MV-4-11 (cell line): ENCODE measurements at places on chromosomes 4 and X.

GRCh38 chr4:26762650-26763049 lies 98.0 kb upstream of the STIM2 start:
- DNase-seq, result no peak

DNA sequence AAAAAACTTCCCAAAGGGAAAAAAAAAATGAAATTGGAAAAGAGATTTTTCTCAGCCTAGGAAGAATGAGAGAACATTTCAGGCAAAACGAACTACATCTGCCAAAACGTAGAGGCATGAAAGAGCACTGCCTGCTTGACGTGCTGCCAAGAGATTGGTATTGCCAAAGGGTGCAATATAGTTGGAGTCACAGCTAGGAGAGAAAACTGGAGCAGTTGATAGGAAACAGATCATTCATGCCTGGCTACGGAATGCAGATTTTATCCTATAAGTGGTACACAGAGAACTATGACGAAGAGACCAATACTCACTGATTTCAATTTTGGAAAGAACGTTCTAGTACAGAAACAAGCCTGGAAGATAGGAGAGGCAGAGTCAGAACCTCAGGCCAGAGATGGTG lies 68.4 kb upstream of the IQCM start:
- DNase-seq, result no peak

DNA sequence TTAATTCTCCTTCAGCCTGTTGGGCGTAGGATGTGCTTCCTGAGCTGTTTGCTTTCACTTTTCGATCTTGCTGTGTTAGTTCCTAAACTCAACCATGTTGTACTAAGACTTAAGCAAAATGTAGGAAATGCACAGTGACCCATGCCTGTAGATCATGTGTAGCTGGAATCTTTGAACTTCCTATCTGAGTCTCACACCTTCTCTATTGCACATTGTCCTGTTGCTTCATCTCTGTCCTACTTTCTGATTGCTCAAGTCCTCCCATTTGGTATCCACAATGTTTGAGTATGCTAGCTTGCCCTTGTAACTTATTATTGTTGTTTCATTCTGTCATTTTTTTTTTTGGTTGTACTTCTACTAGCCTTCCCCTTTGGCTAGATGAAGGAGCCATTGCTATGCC lies 239.6 kb downstream of the PPP1R2C start:
- no peak for DNase-seq

DNA sequence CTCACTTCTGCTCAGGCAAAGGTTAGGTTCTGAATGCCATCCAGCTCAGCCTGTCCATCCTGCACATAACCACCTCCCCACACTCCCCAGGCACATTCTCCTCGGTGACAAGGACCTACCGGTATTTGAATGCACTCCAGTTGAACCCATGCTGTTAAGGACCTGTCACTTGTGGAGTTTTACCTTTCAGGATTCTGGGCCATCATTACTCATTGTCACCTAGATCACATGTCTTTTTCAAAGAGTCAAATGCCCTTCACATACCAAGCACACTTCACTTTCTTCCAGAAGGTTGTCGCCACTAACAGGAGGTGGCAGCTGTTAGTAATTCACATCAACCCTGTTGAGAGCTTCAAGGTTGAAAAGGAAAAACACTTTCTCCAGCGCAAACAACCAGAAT lies 218.3 kb downstream of the SOWAHB start:
- DNase-seq, result no peak

DNA sequence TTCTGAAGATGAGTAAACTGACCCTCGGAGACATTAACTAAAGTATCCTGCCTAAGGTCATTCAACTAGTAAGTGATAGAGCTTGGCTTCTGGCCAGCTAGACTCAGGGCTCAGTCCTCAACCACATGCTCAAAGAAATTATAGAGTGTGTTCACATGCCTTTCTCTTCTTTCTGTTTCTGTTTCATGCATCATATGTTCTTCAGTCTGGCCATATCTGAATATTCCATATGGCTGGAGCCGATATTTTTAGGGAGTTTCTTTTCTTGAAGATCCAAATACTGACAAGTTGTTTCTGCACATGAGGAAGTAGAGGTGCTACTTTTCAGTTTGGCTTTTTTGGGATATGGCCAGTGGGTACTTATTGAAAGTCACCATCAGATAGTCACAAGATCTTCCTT lies 44.9 kb downstream of the MMRN1 start:
- no peak for DNase-seq

GRCh38 chrX:16137416-16138107 lies 14.2 kb downstream of the GRPR start:
- DNase-seq, result peak; percentile 61

DNA sequence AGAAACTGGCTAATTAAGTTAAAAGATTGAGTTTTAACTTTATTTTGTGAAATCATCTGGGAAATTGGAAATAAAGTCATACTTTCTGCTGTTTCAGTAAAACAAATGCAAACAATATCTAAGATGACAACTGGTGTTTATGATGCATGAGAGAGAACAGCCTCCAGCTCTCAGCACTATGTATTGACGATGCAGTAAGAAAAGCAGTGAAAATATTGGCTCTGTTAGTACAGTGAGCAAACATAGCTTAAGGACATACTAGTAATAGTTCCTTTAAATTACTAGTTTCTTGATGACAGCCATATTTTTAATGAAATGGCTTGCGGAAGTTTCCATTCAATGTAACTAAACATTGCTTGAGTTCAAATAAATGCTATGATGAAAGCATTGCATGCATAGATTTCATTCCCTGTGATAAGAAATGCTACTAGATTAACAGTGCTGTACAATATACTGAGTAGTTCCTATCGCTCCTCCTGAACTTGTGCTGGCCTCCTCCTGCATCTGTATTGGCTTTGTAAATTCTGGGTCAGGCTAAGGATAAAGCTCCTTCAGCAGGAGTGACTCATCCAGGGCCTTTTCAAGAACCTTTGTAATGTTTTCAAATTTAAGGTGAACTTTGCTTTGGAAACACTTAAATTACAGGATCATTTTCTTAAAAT lies 11.6 kb downstream of the ARHGAP24 start:
- no peak for DNase-seq

DNA sequence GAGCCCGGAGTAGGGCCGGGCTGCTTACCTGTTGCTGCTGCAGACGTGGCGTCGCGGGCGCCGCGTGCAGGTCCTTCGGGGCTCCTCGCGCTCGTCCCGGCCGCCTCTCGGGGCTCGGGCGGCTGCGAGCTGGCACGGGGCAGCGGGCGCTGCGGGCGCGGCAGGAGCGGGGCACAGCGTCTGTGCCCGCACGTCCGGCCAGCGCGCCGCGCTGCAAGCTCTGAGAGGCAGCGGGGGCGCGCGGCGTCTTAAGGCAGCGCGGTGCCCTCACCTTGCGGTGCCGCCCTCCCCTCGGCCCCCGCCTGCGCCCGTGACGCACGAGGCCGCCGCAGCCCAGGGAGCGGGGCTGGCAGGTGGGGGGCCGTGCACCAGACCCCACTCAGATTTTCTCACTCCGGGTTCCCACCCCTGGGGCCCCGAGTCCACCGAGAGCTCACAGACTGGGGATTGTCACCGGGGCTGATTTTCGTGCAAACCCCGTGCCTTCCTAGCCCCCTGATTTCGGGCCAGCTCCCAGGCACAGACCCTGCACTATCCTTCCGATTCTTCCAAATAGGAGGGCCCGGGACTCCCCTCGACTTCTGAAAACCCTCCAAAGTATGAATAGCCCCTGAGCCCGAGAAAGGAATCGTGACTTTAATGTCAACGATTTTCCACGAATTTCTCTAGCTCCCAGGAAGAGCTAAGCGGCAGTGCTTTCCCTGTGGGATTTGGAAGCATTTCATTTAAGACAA lies at the start of gene GPR101:
GPR101 (minus strand) TSS at position 222 of the 734 bp plus-strand sequence. CDS start 2,321 bp downstream, outside the sequence.
- DNase-seq, result no peak

- no peak for DNase-seq
Measured at GRCh38 chr4:128552586-128552907, 257.0 kb upstream of the JADE1 start.

GRCh38 chr4:63764400-63764799 lies 644.9 kb downstream of the TECRL start:
- no peak for DNase-seq

DNA sequence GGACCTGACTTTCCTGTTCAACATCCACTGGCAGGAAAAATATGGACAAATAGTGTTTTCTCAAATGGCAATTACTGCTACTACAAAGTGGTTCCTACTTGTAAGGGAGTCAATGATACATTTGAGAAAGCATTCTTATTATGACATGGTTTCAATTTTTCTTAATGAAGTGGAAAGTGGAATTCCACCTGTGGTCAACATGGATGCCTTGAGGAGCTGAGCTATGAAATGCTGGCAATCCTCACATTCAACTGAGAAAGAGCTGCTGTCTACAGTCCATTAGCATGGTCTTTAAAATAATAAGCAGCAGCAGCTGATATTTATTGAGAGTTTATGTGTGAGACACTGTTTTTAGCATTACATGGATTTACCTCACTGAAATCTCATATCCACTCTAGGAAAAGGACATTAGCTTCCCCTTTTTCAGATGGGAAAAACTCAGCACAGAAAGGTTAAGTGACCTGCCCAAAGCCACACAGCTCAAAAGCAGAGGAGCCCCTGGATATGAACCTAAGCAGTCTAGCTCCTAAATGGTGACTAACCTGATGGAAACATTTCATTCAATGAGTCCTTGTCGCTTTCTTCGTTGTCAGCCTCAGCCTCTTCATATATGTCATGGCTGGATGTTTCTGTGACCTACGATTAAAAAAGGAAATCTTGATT lies 29.2 kb downstream of the MAP7D3 start:
- no peak for DNase-seq

GRCh38 chr4:61753739-61754138 lies 553.6 kb downstream of the ADGRL3 start:
- no peak for DNase-seq

- DNase-seq, result peak; percentile 88
Measured at GRCh38 chrX:129781134-129781672, 1.5 kb downstream of the SASH3 start.

DNA sequence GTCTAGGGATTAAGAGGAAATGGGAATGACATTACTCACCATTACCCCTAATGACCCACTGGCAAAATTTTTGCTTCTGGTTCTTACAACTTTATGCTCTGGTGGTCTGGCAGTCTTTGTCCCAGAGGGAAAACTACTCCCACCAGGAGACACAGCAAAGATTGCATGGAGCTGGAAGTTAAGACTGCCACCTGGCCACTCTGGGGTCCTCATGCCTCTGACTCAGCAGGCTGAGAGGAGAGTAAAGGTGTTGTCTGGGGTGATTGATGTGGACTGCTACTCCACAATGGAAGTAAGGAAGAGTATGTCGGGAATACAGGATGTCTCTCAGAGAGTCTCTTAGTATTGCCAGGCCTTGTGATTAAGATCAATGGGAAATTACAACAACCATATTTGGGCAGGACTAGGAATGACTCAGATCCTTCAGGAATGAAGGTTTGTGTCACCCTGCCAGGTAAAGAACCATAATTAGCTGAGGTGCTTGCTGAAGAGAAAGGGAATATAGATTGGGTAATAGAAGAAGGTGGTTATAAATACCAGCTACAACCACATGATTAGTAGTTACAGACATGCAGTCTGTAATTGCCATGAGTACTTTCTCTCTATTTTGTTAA lies 215.5 kb downstream of the GPAT3 start:
- DNase-seq, result no peak

GRCh38 chr4:174259580-174259979 lies 23.9 kb downstream of the FBXO8 start:
- no peak for DNase-seq

- DNase-seq, result no peak
Measured at GRCh38 chrX:125295337-125295736, 24.3 kb upstream of the TEX13C start.

GRCh38 chr4:42083816-42084215 lies 68.6 kb downstream of the BEND4 start:
- DNase-seq, result no peak
